ENCODE measurements at places on chromosomes 11 and 22.

GRCh38 chr22:27842669-27843431 is 41.3 kb upstream of the MN1 start:
- no peak for DNase-seq

GRCh38 chr11:131666617-131667016 is 296.2 kb downstream of the NTM start:
- DNase-seq, result no peak

GRCh38 chr22:26658671-26659478 is 1.5 kb downstream of the MIAT start:
- DNase-seq, result peak; percentile 28

DNA sequence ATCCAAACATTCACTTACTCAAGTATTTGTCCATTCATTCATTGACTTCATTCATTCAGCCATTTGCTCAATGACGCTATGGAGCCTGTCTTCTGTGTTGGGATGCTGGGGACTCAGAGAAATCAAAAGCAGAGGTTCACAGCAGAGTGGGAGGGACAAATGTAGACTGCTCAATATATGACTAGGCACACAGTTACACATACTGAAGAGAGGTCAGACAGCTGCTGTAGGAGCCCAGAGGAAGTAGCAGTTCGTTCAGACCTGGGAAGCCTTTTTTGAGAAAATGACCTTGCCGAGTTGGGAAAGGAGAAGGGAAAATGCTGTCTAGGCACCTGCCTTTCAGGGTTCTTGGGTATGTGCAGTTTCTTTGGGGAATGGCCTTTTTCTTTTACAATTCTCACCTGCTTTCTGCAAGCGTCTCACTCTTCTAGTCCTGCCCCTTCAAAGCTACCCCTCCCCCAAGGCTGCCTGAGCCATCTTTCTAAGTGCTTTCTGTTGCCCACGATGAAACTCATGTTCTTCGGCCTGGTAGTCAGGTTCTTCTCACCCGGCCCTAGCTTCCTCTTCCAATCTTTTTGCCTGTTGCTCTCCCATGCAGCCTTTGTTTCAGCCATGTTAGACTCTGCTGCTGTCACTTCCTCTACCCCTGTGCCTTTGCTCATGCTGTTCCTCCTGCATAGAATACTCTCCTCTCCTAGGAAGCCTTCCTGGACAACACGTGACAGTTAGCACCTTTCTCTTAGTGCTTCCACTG is 4.2 kb upstream of the UVRAG start:
- DNase-seq, result no peak

GRCh38 chr11:55652560-55652959 is 4.4 kb downstream of the OR4S2 start:
- DNase-seq, result no peak

- no peak for DNase-seq
Observed at GRCh38 chr11:35030716-35031213, 108.2 kb upstream of the CD44 start.

DNA sequence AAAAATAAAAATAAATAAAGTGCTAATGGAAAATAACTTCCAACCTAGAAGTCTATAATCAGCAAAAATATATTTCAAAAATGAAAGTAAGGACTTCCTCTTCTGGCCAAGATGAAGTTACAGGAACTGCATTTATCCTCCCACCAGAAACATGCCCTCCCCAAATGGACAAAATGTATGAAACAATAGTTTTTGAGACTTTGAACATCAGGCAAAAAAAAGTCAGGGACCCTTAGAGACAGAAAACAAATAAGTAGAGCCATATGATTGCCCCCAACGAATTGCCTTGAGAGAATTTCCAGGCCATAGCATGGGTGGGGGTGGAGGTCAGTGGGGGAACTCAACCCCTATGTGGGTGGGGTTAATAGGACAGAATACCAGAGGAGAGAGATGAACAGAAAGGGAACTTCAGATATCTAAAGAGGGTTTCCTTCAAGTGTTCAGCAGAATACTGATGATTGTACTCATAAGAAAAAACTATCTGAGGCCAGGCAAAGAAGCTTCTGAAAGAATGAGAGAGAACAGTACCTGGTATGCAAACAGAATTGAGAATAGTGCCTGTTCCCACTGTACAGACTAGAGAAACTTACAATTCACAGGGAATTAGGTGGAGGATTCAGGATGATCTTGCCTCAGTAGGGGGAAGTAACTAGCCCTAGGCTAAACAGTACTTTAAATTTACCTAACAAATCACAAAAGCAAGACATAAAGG is 26.6 kb upstream of the IL10RA start:
- no peak for DNase-seq
